ENCODE measurements at places on chromosomes 12 and 14.
A peak's percentile ranks its signal among the peaks of the same experiment; 100 is the strongest.

GRCh38 chr12:112978163-112979040 lies at the start of gene OAS2:
Gene OAS2, plus strand, starts transcription at chr12:112978519. Its CDS starts 90 bp downstream, at chr12:112978609.
- DNase-seq, result no peak

DNA sequence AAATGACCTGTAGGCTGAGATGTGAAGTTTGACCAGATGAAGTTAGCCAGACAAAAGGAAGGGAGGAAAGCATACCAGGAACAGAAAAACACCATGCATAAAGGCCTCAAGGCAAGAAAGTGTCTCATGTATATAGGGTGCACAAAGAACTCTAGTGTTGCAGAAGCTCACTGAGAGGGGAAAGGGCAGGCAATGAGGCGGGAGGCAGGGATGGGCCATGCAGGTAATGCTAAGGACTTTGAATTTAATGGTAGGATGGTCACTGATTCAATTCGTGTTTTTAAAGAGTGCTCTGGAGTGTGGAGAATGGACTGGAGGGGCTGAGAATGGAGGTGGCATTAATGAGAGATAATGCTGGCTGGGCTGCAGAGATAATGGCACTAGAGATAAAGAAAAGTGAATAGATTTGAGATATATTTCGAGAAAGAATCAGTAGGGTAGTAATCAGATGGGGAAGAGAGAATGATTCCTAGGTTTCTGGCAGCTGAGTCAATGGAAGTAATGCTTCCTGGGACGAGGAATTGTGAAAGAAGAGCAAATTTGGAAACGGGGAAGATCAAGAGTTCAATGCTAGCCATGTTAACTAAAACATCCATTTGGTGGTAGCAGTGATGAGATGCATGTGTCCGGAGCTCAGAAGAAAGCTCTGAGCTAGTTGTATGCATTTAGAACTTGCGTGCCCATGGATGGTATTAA lies 43.1 kb downstream of the LIMA1 start:
- no peak for DNase-seq

DNA sequence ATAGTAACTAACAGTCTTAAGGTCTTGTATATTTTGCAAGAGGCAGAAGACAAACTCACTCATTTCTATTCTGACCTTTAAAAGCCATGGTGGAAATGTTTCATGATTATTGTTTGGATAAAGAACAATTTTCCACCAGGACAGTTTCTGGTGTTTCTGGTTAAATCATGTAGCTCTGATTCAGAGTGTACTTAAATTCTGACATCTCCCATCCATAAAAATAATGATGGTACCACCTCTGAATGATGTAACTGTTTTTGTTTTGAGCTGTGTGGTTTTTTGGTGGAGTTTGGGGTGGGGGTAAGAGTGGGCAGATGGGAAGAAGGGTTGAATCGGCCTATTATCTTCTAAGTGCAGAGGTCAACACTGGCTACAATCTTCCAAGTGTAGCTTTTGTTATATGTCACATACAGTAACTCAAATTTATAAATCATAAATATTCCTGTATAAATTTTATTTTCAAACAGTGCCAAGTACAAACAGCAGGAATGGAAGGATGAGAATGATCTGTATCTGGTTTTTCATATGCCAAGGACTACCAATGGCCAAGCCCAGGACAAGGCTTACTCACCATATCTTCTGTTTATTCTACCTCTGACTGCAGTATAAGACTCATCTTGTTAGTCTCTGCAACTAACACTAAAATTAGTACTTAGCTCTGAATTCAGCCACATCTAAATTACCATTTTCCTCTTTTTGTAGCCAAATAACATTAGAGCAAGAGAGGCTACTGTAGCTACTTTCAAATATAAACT lies 108.7 kb downstream of the BCAT1 start:
- no peak for DNase-seq

- DNase-seq, result no peak
Measured at GRCh38 chr12:27332407-27332713, 276 bp upstream of the BMAL2 start.

DNA sequence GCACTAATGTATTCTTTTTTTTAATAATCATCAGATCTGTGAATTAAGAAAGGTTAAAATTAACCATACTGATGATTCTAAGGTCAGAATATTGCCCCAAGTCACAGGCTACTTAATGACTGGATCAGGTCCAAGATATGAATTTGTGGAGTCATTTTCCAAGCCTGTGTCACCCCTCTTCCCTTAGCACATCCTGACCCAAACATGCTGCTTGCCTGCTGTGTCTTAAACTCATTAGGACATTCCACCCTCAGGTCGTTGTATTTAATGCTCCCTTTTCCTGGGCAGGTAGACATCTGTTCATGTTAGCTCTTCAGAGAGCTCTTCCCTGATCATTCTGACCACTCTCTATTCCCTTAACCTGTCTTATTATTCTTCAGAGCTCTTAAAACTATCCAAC lies 463.5 kb upstream of the PDE3A start:
- DNase-seq, result no peak

- no peak for DNase-seq
Measured at GRCh38 chr12:106317406-106318082, 15.0 kb downstream of the TCP11L2 start.

DNA sequence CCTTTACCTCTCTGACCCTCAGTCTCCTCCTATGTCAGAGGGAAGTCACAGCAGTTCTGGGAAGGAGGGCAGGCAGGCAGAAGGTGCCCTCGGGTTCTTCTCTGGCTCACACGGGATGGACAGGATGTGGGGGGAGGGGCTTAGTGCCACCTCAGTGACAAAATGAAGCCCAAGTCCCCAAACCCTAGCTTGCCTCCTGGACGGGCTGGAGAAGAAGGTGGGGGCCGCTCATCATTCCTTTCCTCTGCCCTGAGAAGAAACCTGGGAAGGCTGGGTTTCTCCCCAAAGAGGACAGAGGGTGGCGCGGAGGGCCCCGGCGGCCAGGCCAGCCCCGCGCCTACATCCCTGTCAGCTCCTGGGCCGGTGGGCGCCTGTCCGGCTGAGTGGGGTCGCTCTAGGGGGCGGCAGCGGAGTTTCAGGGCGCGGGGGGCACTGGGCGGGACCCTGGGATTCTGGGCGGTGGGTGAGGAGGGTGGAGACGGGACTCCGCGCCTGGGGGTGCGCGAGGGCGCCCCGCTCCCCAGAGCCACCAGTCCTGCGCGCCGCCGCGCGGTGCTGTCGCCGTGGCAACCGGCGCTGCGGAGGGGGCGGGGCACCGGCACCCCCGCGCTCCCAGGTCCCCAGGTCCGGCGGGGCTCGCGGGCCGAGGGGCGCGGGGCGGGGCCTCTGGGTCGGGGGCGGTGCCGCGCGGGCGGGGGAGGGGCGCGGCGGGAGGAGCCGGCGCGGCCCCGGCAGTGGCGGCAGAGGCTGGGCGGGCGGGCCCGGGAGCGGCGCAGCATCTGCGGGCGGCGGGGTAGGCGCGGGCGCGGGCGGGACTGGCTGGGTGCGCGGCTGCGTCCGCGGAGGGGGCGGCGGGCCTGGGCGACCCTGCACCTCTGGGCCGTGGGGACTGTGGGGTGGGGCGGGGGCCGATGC lies at the start of gene TMEM121:
TSS of gene TMEM121 (plus strand) at position 723 of the 915 bp plus-strand sequence. CDS start 2,252 bp downstream, outside the sequence.
- DNase-seq, result peak; percentile 16

DNA sequence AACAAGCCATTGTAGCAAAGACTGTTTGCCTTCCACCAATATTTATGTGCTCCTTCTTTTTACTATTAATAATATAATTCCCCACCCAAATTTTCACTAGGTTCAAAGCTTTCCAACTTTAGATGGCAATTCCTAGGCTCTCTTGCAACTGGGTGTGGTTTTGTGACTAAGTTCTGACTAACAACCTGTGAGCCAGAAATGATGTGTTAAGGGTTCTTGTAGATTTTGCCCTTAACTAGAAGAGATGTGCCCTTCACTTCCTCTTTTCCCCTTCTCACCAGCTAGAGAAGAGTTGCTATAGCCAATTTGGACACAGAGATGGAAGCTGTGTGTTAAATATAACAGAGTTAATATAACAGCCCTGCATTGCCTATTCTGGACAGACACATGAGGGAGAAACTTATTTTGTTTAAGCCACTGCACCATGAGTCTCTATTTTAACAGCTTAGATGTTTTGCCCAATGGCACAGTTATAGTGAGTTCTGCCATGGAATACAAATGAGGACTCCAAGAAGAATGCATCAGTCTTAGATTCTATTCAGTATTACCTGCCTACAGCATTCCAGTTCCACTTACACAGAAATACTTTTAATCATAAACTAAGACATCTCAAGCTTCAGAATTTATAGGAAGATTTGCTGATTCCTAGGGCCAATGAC lies 216.2 kb downstream of the DUSP6 start:
- DNase-seq, result no peak

DNA sequence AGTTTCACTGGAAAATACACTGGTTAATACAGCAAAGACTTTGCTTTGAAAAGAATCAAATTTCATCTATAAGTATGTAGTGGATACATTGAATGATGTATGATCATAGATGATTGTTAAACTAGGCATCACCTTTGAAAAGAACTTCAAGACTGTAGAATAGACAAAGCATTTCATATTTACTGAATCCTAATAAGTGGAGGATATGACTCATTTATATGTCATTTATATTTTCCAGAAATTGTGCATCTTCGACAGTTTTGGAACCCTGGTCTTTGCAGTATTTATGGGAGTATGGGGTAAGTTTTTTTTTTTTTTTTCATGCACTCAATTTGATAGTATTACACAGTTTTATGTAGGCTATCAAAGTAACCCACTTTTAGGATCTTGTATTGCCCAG lies 161.9 kb downstream of the ANO6 start:
- DNase-seq, result no peak

GRCh38 chr12:119338593-119339363 lies 4.2 kb downstream of the CCDC60 start:
- DNase-seq, result no peak

DNA sequence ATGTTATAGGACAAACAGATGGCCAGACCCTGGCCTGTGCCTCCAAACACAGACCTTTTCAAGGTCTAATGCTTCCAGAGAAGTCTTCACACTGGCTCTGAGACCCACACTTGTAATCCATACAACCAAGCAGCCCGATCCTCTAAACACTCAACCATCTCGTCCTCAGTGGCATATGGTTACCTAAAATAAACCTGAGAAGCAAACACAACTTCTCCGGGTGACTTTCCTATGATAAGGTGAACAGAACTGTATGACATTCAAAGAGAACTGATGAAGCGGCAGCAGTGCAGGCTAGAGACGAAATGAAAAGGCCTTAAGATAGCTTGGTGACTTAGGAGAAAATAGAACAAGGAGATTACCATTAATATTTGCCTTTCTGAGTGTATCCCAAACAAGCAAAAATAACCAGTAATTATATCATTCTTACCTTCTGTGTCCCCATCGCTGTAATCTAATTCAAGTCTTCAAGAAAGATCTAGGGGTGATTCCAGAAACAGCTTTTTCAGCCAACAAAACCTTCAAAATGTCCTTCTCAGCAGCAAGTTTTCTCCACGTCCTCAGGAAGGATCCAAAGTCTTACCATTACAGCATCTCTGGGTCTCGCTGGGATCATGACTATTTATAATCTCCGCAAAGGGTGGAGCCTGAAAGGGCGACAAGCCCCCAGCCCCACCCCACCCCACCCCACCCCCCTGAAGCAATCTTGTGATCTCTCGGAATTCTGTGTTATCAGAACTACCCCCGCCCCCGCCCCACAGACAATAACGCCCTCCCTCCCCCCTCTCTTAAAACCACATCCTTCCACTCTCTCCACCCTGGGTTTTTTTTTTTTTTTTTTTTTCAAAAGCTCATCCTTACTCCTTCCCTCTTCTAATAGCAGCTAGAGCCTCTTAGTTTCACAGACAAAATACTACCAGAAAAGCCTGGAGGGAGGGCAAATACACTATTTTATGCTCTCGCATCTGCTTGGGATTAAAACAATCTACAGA lies at the start of gene SLC2A3:
TSS of gene SLC2A3 (minus strand) at position 598 of the 992 bp plus-strand sequence. CDS start at position 445, 153 bp downstream.
- DNase-seq, result no peak

DNA sequence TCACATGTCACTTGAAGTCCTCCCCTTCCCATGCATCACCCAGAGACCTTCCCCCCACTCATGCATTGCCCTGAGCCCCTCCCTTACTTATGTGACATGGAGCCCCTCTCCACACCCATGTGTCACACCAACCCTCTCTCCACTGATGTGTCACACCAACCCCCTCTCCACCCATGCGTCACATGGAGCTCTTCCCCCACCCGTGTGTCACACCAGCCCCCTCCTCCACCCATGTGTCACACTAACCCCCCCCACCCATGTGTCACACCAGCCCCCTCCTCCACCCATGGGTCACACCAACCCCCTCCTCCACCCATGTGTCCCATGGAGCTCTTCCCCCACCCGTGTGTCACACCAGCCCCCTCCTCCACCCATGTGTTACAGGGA lies 30.4 kb downstream of the RTL1 start:
- DNase-seq, result no peak

- DNase-seq, result no peak
Measured at GRCh38 chr12:28536088-28536487, 345.8 kb downstream of the CCDC91 start.

- no peak for DNase-seq
Measured at GRCh38 chr12:62191491-62192179, 68.6 kb upstream of the USP15 start.

DNA sequence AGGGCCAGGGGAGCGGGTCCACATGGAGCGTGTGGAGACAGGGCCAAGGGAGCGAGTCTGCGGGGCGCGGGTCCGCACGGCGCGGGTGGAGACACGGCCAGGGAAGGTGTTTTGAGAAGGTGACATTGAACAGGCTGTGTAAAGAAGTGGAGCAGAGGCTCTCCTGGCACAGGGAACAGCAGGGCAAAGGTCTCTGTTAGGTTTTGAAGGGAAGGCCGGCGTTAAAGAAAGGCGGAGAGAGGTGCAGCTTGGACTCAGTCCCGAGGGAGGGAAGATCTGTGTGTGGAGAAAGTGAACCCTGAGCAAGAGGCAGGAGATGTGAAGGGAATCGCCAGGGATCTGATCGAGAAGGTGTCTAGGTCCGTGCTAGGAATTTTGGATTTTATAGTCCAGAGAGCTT lies 1.8 kb downstream of the PXMP2 start:
- no peak for DNase-seq

DNA sequence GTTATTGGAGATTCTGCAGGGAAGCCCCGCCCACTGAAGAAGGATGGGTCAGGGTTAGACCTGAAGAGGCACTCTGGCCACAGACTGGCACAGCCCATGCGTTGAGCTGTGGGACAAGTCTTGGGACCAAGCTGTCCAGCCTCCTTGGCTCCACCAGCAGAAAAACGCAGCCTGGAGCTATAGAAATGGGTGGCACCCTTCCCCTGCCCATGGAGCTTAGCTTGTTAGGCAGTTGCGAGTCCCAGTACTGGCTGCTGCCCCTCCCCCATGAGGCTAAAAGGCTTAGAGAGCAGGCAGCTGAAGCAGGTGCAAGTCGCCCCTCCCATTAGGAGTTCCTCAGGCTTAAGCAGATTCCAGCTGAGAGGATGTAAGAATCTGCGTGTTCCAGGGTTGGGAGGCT lies 1124.0 kb upstream of the TMEM132C start:
- no peak for DNase-seq

GRCh38 chr12:128876559-128876958 lies 23.3 kb downstream of the GLT1D1 start:
- DNase-seq, result no peak

- no peak for DNase-seq
Measured at GRCh38 chr12:76786986-76787385, 23.1 kb downstream of the ZDHHC17 start.

DNA sequence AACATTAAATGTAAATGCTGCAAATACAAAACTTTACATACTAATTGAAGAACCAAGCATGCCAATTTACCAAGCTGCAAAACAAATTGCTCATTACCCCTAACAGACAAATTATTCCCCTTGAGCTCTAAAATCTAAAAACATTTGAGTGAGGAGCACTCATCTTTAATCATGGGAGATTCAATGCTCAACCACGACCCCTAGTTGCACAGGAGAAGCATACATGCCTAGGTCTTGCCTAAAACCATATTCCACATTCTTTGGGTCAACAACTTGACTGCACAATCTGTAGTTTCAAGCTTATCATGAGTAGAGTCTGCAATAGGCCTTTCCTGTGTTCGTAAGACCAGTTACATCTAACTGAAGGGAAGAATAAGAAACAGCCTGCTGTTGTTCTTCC lies 69.7 kb downstream of the MGAT4C start:
- no peak for DNase-seq
